Aorta (tissue), 5 donors: ENCODE measurements at places on chromosomes 16 and 17.

DNA sequence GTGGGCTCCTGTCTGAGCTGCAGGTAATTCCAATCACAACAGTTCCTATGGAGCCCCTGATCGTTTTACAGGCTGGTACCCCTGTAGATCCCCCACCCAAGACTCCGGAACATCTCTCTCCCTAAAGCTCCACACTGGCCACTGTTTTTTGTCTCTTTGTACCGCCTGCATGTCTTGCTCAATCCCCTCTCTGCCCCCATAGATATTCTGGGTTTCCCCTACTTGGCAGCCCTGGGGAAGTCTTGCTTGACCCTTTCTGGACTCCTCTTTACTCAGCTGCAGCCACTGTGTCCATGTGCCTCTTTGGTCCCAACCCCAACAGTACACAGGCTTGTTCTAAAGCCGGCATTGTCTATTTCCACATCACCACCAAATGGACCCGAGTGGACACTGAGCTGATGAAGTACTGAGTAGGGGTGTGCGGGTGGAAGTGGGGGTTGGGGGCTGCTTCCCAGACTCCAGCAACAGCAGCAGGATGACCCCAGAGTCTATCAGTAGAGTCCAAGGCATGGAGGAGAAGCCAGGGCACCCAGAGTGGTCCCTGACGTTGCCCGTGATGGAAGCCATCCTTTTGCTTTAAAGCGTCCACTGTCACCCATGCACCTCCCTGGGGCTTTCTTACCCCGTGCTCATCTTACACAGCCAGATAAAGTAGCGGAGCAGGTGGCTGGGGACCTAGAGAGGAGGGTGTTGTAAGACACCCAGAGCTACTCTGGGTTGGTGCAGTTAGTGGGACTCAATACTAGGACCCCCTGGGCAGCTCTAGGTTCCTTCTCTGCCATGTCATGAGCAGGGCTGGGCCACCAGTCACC lies 6.4 kb downstream of the CD300LB start:
- peak; percentile 24 for DNase-seq

GRCh38 chr17:62573480-62574117 lies 53.9 kb upstream of the MRC2 start:
- no peak for DNase-seq

GRCh38 chr16:28935924-28936783 lies 4.4 kb downstream of the CD19 start:
- DNase-seq, result peak; percentile 91

- no peak for DNase-seq
These were observed 27.8 kb downstream of the CCL4 start for GRCh38 chr17:36131421-36131820.

DNA sequence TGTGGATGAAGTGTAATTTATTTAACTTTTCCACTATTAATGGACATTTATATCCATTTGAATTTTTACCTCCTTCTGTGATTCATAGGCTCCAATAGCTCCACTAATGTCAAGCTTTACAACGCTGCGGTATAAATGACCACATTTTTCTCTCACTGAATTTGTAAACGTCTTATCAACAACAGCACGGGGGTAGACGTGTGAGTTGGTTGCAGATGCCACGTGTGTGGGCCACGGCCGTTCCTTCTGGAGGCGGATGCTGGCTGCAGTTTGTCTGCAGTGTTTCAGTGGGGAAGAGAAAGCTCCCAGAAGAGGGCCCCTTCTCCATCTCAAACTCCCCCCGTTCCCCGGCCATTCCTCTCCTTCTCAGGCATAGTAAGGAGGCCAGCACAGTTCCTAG lies 68.2 kb upstream of the XYLT1 start:
- no peak for DNase-seq

DNA sequence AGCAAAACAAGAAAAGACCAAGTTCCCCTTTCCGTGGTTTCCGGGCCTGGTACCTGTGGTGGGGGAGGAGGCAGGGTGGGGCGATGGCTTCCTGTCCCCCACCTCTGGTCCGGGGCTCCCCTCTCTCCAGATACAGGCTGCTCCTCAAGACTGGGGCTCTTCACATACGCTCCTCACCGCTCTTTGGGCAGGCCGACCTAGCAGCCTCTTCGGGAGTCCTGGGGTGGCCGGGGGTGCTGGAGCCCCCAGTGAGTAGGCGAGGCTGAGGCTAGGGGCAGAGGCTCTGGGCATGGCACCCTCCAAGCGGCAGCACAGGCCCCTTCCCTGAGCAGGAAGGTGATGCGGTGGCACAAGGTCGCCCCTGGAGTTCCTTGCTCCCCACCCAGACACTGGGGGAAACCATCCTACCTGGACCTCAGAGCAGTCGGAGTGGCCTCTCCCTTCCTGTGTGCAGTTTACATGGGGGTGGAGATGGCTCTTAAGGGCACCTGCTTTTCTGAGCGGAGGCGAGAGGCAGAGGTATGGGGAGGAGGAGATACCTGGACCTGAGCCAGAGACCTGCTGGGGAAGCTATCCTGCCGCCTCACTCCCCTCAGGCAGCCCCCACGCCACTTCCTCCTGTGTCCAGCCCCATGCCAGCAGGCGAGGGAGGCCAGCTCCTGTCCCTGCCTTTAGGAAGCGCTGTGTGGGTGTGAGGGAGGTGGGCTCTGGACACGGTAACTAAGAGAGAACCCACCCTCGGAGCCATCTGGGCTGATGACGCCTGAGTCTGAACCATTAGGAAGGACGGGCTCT lies 891 bp downstream of the CORO1A start:
- peak; percentile 77 for DNase-seq

DNA sequence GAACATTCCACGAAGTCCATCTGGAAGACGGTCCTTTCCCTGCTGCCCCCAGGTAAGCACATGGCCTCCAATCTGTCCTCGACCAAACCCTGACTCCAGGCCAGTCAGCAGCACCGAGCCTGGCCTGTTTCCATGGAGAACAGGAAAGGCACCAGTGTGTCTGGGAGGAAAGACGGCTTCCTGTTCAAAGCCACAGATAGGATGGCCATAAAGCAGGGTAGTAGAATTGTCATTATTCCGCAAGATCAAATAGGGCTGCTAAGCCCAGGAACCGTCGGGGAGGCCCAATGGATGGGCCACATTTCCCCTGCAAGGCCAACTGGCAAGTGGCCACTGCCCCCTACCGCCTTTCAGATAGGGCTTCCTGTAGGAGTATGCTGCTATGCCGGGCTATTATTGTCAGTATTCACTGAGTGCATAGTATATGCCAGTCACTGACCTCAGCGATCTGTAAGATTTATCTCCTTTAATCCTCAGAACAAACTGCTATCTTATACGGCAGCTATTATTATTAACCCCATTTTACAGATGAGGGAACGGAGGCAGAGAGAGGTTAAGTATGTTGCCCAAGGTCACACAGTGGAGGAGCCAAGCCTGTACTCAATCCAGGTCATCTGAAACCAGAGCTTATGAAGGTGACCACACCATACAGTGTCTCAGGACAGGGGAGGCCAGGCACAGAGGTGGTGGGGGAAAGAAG lies 23.0 kb upstream of the PLCG2 start:
- DNase-seq, result peak; percentile 59

DNA sequence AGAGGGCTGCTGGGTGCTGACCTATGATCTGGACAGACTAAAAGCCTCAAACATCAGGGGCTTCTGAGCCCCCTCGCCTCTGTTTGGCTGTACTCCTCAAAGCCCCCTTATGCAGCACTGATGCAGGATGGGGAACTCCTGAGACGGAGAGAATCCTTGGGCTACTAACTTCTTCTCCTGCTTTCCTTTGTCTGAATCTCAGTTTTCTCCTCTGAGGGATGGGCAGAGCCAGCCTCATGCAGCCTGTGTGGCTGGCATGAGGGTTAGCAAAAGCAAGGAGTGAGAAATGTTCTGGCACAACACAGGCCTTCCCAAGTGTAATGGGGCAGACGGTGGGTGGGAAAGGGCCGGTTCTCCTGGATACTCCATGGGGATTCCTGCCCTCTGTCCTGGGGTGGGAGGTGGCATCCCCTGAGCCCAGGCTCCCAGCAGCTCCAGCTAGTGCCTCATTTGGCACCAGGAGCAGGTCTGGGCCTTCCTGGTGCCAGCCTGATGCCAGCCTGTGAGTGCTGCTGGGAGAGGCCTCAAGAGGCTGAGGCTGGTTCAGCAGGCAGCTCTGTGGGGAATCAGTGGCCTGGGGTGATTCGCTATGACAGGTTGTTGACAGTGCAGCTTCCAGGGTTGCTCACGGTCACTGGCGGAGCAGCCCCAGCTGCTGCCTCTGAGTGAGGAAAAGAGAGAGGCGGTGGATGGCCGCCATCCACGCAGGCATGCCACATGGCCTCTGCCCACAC lies 4.0 kb upstream of the BRD7 start:
- peak; percentile 69 for DNase-seq

DNA sequence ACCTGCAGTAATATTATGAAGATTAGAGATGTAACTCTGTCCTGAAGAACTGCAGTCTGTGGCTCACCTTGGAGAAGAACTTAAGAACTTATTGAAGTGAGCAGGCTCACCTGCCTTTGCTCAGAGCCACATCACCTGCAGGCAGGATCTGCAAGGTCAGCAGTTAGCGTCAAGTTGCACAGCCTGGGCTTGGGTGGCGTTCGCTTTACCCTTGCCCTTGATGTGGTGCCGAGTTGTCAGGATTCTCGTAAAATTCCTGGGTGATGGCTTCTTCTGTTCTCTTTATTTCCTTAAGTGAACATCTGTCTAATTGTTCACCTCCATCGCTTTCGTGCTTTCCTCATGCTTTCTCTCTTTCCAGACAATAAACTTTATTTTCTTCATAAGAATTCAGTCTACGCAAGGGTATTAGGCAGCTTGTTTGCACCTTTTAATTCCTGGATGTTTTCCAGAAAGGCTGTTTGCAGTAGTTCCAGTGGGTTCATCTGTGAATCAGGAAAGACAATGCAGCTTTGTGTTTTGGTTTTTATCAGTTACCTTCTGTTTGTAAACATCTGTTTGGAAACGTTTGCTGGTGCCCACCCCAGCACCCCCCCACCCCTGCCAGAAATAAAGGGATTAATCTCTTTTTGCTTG lies 254.3 kb downstream of the WWOX start:
- DNase-seq, result no peak

- DNase-seq, result no peak
These were observed 13.4 kb upstream of the PLLP start for GRCh38 chr16:57297856-57298255.

DNA sequence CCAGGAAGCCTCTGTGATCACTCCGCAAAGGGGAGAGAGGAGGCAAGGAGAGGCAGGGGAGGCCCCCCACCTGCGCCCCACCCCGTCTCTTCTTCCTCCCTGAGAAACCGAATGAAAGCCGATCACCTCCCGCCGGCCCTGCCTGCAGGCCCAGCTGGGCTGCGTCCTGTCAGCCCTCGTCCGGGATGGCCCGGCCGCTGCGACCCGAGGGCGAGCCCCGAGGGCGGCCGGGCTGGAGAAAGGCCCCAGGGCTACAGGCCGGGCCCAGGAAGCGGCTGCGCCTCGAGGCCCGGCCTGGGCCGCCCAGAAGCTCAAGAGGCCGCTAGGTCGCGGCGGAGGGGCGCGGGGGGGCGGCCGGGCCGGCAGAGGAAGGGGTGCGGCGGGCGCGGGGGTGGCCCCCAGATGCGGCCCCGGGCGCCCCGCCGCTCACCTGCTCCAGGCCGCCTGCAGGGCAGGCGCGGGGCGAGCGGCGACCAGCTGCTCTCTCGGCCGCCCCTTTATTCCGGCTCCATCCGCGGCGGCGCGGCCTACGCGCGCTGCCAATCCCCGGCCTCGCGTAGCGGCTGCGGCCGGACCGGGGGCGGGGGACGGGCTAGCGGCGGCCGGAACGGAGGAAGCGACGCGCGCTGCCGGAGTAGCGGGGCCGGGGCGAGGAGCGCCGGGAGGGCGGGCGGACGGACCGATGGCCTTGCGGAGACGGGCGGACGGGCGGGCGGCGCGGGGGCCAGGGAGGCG lies at the start of gene ZNF319:
TSS of gene ZNF319 (minus strand) at position 702 of the 735 bp plus-strand sequence. CDS start 2,407 bp downstream, outside the sequence.
- DNase-seq, result no peak

- DNase-seq, result no peak
These were observed 263.8 kb upstream of the ELAC2 start for GRCh38 chr17:13281626-13282025.

DNA sequence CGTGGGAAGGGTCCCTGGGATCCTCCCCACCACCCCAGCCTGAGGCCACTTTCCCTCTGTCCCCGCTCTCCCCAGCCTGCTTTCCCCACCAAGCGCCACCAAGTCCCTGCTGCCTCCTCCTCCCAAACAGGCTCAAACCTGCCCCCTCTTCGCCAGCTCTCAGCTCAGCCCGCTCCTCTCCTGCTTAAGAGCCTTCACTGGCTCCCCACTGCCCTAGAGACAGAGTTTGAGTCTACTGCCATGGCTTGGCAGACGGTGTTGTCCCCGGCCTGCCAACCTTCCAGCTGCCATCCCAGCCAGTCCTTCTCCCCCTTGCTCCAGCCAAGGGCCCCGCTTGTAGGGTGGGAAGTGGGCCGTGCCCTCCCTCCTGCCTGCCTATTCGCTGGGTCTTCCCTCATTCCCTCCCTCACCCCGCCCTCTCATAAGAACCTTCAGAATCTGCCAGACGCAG lies 11.1 kb downstream of the IL4R start:
- peak; percentile 55 for DNase-seq

GRCh38 chr16:49287572-49287971 lies 5.9 kb upstream of the CBLN1 start:
- DNase-seq, result no peak

DNA sequence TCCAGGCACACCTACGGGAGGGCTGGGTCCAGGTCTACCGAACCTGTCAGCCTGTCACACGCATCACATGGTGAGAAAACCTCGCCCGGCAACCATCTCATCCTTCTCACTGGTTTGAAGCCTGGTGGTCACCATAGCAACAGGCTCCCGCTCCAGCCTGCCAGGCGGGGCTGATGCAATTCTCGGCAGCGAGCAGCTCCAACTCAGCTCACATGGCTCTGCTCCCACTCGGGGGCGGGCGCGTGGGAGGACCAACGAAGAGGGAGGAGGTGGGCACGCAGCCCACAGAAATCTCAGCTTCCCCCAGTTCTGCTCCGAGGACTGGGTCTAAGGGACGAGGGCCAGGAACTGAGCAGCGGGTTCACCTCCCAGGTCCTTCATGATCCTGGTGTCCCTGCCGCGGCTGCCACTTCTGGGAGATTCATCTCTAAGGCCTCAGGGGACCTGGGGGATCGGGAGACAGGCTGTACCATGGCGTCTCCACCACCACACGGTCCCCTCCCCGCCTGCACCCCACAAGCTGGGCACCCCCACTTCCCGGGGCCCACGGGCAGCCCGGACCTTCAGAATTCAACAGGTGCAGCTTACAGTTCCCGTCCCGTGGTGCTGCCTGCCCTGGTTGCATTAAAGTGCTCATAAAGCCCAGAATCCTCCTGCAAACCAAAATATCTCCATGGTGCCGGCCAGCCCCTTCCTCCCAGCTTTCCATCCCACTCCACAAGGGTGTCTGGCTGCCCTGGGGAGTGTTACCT lies 25.8 kb downstream of the ABR start:
- peak; percentile 89 for DNase-seq

DNA sequence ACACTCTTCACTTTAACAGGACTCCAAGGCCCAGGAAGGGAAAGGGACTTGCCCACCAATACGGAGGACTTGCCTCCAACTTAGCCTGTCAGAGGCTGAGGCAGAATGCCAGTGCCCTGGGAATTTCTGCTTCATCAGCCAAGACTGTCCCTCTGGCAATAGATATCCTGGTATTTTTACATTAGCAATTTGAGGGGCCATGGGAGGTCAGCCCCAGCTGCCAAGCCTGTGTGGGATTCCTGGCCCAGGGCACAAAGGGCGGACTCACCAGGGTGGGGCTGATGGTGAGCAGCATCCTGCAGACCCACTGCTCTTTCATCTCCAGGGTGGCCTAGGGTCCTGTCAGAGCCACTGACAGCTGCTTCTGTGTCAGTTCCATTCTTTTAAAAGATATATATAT lies 78.3 kb upstream of the CIBAR2 start:
- no peak for DNase-seq
